ENCODE measurements at places on chromosomes 1 and 21. TPM values are rescaled to one million over a fixed set of nuclear protein-coding genes. Genes with fewer than 3 reads are reported as not detected.
A peak's percentile ranks its signal among the peaks of the same experiment; 100 is the strongest.

The ARMH1 gene
- 9.7 TPM for total RNA-seq

DNA sequence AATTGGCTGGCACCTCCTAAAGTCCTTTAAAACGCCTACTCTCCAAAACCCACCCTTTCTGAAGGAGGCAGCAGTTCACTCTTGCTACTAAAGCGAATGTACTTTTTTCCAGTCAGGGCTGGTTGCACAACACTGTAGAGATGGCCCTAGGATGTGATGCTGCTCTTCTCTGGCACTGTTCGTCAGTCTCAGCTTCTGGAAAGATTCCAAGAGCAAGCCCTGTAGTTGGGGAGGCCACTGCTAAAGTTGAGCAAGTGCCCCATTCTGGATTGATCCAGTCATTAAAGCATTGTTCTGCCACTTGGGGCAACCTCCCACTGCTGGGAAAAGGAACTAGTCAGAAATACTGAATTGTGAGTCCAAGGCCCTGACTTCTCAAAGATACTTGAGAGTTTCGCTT lies 28.5 kb upstream of the KCNQ4 start:
- no peak for DNase-seq

GRCh38 chr1:152034324-152034653 lies 2.5 kb downstream of the S100A11 start:
- no peak for DNase-seq

GRCh38 chr21:44713846-44714245 lies 2.5 kb upstream of the TSPEAR start:
- DNase-seq: no peak

DNA sequence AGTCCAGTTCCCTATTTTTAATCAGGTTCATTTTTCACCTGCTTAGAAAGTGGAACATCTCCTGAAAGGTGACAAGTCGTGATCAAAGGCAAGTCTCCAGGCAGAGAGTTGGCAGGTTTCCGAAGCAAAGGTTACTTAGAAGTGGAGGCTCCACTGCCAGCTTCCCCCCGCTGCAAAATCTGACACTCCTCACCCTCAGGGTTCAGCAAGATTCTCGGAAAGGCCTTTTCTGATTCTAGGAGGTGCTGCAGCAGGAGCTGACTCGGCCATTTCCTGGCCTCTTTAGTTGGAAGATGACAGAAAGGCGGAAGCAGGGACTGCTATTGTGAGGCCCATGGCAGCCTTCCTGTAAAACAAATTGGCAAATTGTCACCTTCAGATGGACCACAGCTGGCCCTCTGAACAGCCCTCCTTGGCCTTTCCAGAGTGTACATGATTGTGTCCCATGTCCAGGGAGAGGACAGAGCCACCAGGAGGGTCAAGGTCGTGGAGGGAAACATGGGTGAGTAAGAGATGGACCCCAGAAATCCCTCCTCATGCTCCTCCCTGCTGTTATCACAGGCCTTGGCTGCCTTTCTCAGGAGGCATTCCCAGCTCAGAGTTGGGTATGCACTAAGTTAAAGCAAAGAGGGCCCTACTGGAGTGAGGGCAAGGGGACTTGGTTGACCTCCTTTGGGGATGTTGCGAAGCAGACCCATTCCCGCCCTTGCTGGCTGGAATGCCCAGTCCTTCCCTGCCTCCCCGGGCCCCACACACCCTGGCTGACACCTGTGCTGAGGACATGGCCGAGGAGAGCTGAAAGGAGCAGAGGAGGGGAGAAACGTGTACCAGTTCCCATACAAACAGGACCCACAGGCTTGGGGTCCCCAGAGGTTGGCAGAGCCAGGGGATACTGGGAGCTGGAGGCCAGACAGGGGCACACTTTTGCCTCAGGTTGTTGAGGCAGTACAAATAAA lies 115.5 kb upstream of the IRF2BP2 start:
- peak; percentile 81 for DNase-seq
